ENCODE measurements at places on chromosomes 1 and 21. TPM values are rescaled to one million over a fixed set of nuclear protein-coding genes. Genes with fewer than 3 reads are reported as not detected.

- no peaks in the 10 kb centered on the region for H3K27me3 ChIP-seq
- peaks cover 12% of the 10 kb centered on the region for H3K4me1 ChIP-seq
- peak overlapping the region; percentile 96 for H3K4me3 ChIP-seq
- H3K27ac ChIP-seq: peak overlapping the region; percentile 55
These were observed 894 bp downstream of the EPB41 start for GRCh38 chr1:28915031-28915895.

DNA sequence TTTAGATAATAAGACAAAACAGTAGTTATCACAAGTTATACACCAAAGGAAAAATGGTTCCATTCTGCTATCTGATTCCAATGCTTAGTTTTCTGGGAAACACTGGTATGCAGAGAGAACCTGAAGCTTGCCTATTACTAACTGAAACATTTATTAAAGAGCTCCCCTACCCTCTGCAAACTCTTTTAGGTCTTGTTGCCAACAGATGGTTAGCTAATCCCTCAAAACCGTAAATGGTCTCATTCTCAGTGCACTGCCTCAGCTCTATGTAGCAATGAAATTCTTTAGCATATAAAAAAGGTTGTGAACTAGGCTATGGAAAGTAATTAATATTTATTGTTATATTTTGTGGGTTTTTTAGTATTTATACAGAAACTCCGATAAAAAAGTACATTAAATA lies 20.4 kb downstream of the C21orf91 start:
- H3K27ac ChIP-seq: no peak overlapping the region
- DNase-seq: no peak
- H3K4me3 ChIP-seq: no peak overlapping the region
- peaks cover 64% of the 10 kb centered on the region for H3K4me1 ChIP-seq

- H3K27me3 ChIP-seq: no peaks in the 10 kb centered on the region
- H3K36me3 ChIP-seq: no peaks in the 10 kb centered on the region
- peaks cover 4% of the 10 kb centered on the region for H3K4me1 ChIP-seq
- no peak for DNase-seq
- no peak overlapping the region for H3K27ac ChIP-seq
These were observed 17.0 kb downstream of the LPGAT1 start for GRCh38 chr1:211813590-211813989.

- H3K36me3 ChIP-seq: peaks cover 68% of the 10 kb centered on the region
- peak; percentile 98 for DNase-seq
- H3K27ac ChIP-seq: peak within 1 kb of the TSS; percentile 96
- peak within 1 kb of the TSS; percentile 65 for H3K4me3 ChIP-seq
- H3K4me1 ChIP-seq: peaks cover 9% of the 10 kb centered on the region
These were observed at the start of gene HAX1 for GRCh38 chr1:154272217-154272998. HAX1 (plus strand) TSS chr1:154272629; CDS start chr1:154272724, 95 bp downstream.

DNA sequence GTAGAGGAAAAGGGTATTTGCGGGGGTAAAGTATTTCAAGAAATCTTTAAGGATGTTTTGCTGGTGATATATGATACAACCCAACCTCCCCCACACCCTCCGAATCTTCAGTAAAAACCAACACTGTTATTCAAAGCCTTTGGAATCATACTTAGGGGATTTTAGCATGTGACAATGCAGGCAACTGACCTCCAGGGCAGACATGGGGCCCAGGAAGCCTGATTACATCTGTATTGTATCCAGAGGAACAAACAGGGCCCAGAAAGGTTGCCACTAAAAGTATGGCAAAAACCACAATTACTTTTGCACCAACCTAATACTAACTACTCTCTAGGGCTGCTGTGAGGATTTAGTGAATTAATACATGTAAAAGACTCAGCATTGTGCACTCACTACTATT lies 43.9 kb upstream of the CNN3 start:
- H3K4me1 ChIP-seq: no peaks in the 10 kb centered on the region
- H3K4me3 ChIP-seq: no peak overlapping the region
- H3K27me3 ChIP-seq: no peaks in the 10 kb centered on the region
- H3K27ac ChIP-seq: peak overlapping the region; percentile 62
- DNase-seq: no peak

DNA sequence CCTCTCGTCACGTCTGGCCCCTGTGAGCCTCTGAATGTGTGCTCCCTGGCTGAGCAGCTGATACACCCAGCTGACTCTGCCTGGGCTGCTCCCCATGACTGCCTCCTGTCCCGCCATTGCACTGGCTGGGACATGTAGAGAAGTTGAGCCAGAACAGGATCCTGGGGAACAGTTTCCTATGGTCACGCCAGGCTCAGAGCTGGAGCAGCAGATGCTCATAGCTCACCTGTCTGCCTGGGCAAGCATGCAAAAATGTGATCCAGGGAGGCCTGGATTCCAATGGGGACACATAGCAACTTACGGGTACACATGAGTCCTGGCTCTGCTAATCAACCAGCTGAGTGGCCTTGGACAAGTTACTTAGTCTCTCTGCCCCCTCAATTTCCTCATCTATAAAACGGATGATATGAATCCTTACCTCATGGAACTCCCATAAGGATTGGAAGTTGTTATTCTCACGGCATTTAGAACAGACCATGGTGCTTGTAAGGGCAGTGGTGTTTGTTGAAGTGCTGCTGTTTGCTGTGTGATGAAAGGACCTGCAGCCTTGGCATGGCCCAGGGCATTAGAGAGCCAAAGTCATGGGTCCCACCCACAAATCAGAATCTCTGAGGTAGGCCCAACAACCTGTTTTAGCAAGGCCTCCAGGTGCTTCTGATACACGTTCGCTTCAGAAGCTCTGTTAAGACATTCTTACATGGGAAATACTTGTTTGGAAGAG lies 150.3 kb upstream of the VANGL1 start:
- no peaks in the 10 kb centered on the region for H3K27me3 ChIP-seq
- H3K4me3 ChIP-seq: no peak overlapping the region
- no peaks in the 10 kb centered on the region for H3K4me1 ChIP-seq
- no peaks in the 10 kb centered on the region for H3K36me3 ChIP-seq

DNA sequence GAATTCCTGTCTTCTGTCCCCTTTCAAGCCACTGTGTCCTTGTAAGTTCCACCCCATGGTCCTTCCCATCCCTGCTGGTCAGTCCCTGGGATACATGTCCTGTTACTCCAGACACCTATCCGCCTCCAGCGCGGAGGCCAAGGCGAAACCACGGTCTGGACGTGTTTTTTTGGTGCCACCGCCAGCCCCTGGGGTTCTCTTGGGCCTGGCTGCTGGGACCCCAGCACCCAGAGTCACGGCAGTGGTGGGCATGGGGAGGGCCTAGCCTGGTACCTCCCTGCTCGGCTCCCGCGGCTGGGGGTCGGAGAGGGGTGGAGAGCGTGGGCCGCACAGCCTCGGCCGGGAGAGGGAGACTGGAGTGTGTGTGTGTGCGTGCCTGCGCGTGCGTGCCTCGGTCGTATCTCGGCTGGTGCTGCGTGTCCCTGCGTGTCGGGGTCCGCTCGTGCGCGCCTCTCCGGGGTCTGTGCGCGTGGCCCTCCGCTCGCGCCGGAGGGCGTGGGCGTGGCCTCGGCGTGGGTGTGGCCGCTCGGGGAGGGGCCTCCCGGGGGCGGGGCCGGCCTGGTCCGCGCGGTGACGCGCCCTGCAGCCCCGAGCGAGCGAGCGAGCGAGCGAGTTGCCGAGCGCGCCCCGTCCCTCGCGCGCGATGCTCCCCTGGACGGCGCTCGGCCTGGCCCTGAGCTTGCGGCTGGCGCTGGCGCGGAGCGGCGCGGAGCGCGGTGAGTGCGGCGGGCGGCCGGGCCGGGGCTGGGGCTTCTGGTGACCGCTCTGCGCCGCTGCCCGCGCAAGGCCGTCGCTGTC lies at the start of gene VWA1:
Gene VWA1, plus strand, starts transcription at position 585 of the 798 bp plus-strand sequence. Its CDS starts 59 bp downstream, at position 644.
- peak; percentile 86 for DNase-seq
- peak within 1 kb of the TSS; percentile 17 for H3K27ac ChIP-seq
- no peaks in the 10 kb centered on the region for H3K36me3 ChIP-seq
- peaks cover 97% of the 10 kb centered on the region for H3K27me3 ChIP-seq

- no peaks in the 10 kb centered on the region for H3K36me3 ChIP-seq
- H3K27ac ChIP-seq: peak overlapping the region; percentile 47
- no peaks in the 10 kb centered on the region for H3K27me3 ChIP-seq
- DNase-seq: peak; percentile 87
- peaks cover 60% of the 10 kb centered on the region for H3K4me1 ChIP-seq
These were observed 2.1 kb downstream of the EVA1B start for GRCh38 chr1:36321119-36321951.

DNA sequence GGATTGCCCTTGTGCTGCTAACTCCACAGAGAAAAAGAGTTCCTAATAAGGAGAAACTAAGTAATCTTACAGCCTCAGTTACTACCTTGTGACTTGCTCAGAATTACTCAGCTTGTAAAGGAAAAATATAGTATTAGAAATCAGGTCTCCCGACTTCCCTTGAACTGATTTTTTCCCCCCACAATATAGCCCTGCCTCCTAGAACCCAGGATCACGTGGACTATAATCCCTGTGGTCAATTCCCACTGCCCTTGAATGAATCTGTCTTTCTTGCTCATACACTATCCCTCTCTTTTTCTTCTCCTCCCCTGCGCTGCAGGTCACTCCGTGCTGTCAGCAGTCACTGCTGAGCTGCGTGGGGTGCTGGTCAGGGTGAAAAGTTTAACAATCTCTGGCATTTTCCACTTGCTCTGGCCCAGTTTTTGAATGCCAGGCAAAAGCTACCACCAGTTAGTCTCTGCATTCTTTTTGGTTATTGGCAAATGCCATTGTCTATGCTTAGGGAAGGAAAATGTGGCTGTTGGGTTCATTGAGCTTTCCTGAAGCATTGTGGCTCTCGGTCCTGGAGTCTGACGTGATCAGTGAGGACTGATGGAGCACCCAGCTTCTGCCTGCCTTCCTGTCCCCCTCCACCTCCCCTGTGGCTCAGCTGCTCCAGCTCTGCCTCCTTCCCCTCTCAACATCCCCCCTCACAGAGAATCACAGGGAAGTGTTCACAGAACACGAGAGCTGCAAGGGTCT lies 1.9 kb upstream of the MYOC start:
- no peaks in the 10 kb centered on the region for H3K27me3 ChIP-seq
- H3K4me3 ChIP-seq: no peak overlapping the region
- peak overlapping the region; percentile 17 for H3K27ac ChIP-seq
- peaks cover 18% of the 10 kb centered on the region for H3K4me1 ChIP-seq
- no peak for DNase-seq
- H3K36me3 ChIP-seq: no peaks in the 10 kb centered on the region

GRCh38 chr21:35156293-35157278 lies 107.5 kb upstream of the RUNX1 start:
- no peak overlapping the region for H3K4me3 ChIP-seq
- DNase-seq: no peak
- H3K36me3 ChIP-seq: no peaks in the 10 kb centered on the region
- no peaks in the 10 kb centered on the region for H3K27me3 ChIP-seq

- peak; percentile 37 for DNase-seq
- H3K4me1 ChIP-seq: peaks cover 15% of the 10 kb centered on the region
- H3K4me3 ChIP-seq: no peak overlapping the region
These were observed 22.2 kb upstream of the TMEM52 start for GRCh38 chr1:1941211-1941841.

DNA sequence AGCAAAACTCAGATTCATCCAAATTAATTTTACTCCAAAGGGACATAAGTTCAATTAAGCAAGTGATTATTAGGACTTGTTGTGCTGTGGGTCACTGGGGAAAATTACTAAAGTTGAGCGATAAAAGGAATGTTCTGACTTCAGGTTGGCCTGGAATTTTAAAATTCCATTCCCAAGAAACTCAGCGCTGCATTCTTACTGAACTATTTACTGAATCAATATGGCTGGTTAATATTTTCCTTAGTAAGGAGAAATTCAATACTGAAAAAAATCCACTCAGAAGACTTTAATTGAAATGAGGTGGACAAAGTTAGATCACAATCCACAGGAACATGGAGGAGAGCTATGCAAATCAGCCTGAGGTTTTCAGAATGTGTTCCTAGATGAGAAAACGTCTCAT lies 578.9 kb upstream of the NR5A2 start:
- H3K4me3 ChIP-seq: no peak overlapping the region
- no peaks in the 10 kb centered on the region for H3K4me1 ChIP-seq
- H3K36me3 ChIP-seq: no peaks in the 10 kb centered on the region
- no peak overlapping the region for H3K27ac ChIP-seq
- DNase-seq: no peak

DNA sequence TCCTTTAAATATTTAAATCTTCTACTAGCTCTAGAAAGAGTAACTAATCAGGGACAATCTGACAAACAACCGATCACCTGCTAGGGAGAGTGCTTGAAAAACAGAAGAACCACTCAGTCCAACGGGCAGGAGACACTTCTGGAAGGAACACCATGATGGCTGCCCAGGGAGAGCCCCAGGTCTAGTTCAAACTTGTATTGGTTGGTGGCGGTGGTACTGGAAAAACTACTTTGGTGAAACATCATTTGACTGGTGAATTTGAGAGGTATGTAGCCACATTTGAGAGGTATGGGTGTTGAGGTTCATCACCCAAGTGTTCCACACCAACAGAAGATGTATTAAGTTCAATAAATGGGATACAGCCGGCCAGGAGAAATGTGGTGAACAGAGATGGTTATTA lies 4.8 kb upstream of the WDR47 start:
- H3K36me3 ChIP-seq: no peaks in the 10 kb centered on the region
- DNase-seq: no peak
- H3K27ac ChIP-seq: no peak overlapping the region
- no peaks in the 10 kb centered on the region for H3K4me1 ChIP-seq

GRCh38 chr1:116504308-116505156 lies 66.3 kb downstream of the CD58 start:
- H3K36me3 ChIP-seq: no peaks in the 10 kb centered on the region
- H3K4me1 ChIP-seq: peaks cover 71% of the 10 kb centered on the region
- H3K27ac ChIP-seq: peak overlapping the region; percentile 80
- H3K27me3 ChIP-seq: no peaks in the 10 kb centered on the region

DNA sequence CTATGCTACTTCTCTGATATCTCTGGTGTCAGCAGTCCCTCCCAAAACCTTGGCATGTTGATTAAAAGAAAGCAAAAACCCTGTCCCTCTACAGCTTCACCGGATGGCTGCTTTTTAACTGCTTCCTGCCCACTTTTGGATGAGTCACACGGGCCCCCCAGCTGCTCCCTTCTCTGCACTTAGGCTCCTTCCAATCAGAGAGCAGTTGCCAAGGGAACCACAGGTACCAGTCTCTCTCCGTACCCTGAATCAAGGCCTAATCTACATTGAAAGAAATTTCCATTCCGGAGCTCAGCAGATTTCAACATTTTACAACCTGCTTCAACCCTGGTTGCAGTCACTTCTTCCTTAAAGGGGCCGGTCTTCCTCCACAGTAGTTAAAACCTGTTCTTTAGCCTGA lies 70.6 kb upstream of the GJB5 start:
- H3K36me3 ChIP-seq: no peaks in the 10 kb centered on the region
- H3K27ac ChIP-seq: no peak overlapping the region
- H3K27me3 ChIP-seq: no peaks in the 10 kb centered on the region
- DNase-seq: no peak

GRCh38 chr1:245603311-245603865 lies 448.6 kb downstream of the KIF26B start:
- no peaks in the 10 kb centered on the region for H3K27me3 ChIP-seq
- H3K27ac ChIP-seq: no peak overlapping the region
- no peak overlapping the region for H3K4me3 ChIP-seq
- no peaks in the 10 kb centered on the region for H3K36me3 ChIP-seq
- H3K4me1 ChIP-seq: no peaks in the 10 kb centered on the region

GRCh38 chr1:56495538-56495937 lies 83.8 kb downstream of the PLPP3 start:
- peak overlapping the region; percentile 31 for H3K27ac ChIP-seq
- peaks cover 18% of the 10 kb centered on the region for H3K4me1 ChIP-seq
- no peaks in the 10 kb centered on the region for H3K27me3 ChIP-seq
- no peak for DNase-seq
- peaks cover 66% of the 10 kb centered on the region for H3K36me3 ChIP-seq

- H3K36me3 ChIP-seq: peaks cover 3% of the 10 kb centered on the region
- peaks cover 46% of the 10 kb centered on the region for H3K4me1 ChIP-seq
- DNase-seq: no peak
- H3K27ac ChIP-seq: no peak overlapping the region
- H3K27me3 ChIP-seq: peaks cover 6% of the 10 kb centered on the region
- no peak overlapping the region for H3K4me3 ChIP-seq
These were observed 110.1 kb downstream of the ERG start for GRCh38 chr21:38388203-38388602.

LDLRAD1 gene
- total RNA-seq: not detected

DYNLT5 gene
- total RNA-seq: 2.5 TPM

LZIC gene
- total RNA-seq: 24.3 TPM

SYTL1 gene
- total RNA-seq: 97.0 TPM

GLIS1 gene
- not detected for total RNA-seq

All from spleen (tissue), 13 donors.